Activated naive CD4-positive, alpha-beta T cell treated with Interleukin-2 at 50 U/mL for 16 hours (primary cell): ENCODE measurements at places on chromosomes 13 and 19.

- no peak for DNase-seq
Observed at GRCh38 chr13:23018143-23018542, 162.6 kb upstream of the SGCG start.

GRCh38 chr13:75492389-75492788, 10.4 kb upstream of the TBC1D4 start:
- DNase-seq = no peak

DNA sequence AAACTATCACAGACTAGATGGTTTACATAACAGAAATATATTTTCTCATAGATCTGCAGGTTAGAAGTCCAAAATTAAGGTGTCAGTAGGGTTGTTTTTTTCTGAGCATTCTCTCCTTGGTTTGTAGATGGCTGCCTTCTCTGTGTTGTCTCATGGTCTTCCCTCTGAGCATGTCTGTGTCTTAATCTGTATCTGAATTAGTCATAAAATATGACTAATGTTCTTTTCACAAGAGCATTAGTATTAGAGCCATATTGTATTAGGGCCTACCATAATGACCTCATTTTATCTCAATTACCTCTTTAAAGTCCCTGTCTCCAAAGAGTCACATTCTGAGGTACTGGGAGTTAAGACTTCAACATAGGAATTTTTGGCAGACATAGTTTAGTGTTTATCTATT, 77.2 kb upstream of the OBI1 start:
- DNase-seq = no peak

DNA sequence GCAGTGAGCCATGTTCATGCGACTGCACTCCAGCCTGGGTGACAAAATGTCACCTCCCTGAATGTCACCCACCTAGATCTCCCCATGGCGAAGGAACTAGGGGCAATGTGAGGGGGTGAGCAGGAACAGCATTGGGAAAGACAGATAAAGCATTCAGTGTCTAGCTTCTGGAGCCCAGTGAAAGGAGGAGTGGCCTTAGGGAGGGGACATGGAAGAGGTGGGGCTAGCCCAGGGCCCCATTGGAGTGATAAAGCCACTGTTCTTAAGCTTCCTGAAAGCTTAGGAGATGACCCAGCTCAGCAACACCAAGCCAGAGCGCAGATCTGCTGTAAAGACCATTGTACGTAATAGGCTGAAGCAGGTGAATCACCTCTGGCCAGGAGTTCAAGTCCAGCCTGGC, 13.0 kb upstream of the KCNN1 start:
- DNase-seq = no peak

DNA sequence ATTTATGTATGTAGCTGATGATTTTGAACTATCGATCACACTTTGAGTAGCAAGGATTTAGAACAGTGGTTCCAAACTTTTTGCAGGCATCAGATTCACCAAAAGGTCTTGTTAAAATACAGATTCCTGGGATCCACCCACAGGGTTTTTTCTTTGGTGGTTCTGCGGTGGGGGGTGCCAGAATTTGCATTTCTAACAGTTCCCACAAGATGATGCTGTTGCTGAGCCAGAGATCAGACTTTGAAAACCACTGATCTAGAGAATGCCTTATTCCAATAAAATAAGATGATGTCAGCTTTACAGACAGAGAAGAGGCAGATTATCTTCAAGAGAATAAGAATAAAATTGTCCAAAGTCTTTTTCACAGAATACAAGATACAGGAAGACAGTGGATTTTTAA, 80.9 kb upstream of the SHISA2 start:
- DNase-seq = no peak

GRCh38 chr13:98273067-98273823, 96.2 kb upstream of the RNF113B start:
- DNase-seq = no peak

- DNase-seq = no peak
Observed at GRCh38 chr19:5003781-5004180, 34.9 kb downstream of the KDM4B start.

DNA sequence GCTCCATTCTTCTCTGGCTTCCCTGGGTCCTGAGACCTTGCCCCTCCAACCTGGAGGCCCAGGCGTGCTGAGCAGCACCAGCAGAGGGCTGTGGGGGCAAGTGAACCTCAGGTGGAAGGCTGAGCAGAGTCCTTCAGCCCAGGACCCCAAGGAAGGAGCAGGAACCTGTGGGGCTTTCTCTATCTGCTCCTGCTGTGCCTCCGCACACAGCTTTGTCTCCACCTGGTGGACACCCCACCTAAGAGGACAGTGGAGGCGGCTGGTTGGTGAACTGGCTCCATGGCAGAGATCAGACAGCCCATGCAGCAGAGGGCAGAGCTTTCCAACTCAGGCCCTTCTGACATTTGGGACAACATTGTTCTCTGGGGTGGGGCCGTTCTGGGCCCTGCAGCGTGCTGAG, 19.7 kb downstream of the ZFR2 start:
- DNase-seq = peak; percentile 33
